ENCODE measurements at places on chromosomes 13 and 19.

- DNase-seq = no peak
Observed at GRCh38 chr13:53174545-53174944, 145.9 kb downstream of the OLFM4 start.

GRCh38 chr13:101486708-101487437 lies 34.4 kb downstream of the ITGBL1 start:
- DNase-seq = no peak

DNA sequence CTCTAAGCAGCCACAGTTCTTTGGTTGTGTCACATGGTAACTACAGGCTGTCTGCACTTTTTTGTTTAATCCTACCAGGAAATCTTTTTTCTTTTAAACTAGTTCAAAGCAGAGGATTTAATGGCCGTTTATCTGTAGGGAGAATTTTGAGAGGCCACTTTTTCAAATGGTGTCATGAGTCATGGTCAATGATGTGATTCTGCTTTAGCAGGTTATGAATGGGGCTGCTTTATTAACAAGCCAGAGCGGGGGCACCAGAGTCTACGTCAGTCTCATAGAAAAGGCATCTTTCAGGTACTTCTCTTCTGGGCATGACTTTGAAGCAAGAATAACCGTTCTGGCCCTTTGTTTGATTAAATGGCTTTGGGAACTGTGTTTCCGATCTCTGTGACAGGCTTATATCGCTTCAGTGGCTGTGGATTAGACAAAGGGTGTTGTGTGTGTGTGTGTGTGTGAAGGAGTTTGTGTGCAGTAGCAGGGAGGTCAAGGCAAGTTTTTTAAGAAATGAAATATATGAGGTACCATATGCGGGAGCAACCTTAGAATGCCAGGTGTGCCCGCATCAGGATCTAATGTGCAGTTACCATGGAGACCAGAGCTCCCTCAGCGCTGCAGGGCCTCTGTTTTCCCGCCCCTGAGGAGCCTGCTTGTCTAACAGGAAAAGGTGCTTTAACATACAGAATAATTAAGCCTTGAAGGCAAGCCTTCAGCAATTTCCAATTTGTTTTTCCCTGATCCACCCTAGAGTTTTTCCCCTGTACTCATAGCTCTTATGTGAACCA lies 120.5 kb downstream of the KATNAL1 start:
- no peak for DNase-seq

GRCh38 chr13:49020328-49020727 lies 44.6 kb downstream of the FNDC3A start:
- DNase-seq = no peak

GRCh38 chr13:48304143-48304876 lies 759 bp downstream of the RB1 start:
- DNase-seq = no peak

- no peak for DNase-seq
Observed at GRCh38 chr19:28793391-28794168, 419.4 kb downstream of the UQCRFS1 start.
